ENCODE measurements at places on chromosomes 4 and X. TPM values are rescaled to one million over a fixed set of nuclear protein-coding genes. Genes with fewer than 3 reads are reported as not detected.

DNA sequence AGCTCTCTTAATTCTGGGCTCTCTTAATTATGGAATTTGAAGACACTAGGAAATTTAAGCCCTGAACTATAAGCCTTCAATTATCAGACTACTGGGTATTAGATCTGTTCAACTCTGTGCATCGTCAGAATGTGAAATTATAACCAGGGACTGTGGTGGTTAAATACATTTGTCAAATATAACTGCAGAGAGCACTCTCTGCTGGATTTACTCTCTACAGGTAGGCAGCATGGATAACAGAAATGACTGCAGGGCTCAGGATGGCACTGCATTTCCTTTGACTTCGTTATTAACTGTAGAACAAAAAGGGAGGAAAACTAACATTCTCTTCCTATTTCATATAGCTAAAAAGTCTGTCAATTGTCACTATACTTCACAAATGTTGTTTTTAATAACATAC is 310.1 kb upstream of the RASGEF1B start:
- DNase-seq: no peak

- DNase-seq: no peak
Observed at GRCh38 chr4:158025131-158025530, 147.7 kb downstream of the GASK1B start.

DNA sequence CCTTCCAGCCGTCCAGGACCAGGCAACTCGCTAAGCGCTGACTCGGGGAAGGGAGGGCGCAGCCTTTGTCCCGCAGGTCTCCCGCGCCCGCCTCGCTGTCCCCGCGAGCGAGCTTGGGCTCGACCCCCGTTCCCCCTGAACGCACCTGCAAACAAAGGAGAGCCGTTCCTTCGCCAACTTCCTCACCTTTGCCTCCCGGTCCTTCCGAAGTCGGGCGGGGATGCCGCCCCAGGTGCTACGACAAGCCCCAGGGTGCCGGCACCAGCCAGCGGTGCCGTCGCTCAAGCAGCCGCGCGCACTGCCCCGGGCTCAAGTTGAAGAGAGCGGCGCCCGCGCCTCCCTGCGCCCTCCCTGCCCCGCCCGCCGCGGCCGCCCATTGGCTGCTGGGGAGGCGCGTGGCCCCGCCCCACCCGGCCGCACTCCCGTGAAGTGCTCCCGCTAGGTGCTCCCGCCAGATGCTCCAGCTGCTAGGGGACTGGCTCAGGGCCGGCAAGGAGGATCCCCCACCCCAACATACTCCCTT is 107.1 kb downstream of the NSUN7 start:
- DNase-seq: no peak

DNA sequence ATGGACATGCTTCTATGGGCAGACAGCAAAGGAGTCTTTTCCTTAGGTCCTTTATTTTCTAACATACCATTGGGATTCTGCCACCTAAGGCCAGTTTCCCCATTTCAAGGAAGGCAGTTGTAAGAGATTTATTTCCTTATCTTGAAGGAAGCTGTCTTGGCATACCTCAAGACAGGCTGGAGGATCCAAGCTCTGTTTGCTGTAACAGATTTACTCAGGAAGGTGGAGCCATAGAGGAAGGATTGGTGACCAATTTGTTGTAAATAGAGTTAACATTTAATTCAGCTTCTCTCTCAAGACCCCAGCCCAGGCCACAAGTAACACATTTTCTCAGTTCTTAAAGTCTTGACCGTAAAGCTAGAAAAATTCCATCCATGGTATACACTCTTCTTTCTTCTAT is 131.6 kb upstream of the TENM3 start:
- DNase-seq: no peak

DNA sequence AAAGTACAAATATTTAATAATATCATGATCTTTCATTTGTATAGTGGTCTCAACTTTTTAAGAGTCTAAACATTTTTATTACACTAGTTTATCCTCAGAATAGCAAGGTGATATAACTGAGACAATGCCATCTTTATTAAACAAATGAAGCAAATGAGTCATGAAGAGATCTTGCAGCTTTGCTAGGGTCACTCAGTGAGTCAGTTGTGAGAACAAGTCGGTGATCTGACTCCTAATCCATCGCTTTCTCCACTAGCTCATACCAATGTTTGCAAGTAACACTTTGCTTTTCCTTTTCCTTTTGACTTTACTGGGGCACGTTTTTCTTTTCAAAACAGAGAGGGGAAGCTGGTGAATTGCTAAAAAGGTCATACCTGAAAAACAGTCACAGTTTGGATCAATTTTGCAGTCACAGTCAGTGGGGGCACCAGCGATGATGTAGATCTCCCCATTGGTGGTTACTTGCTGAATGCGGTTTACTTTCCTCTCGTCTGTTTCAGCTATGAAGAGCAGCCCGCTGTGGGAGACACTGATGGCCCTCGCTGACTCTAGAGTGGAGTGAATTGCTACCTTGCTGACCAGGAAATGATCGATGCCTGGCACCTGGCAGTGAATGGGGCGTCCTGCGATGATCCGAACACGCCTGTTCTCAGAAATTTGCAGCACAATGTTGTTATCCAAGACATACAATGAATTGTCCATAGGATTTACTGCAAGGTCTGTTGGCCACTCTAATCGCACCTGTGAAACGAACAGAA is 75.7 kb downstream of the SH2D1A start:
- DNase-seq: no peak

DNA sequence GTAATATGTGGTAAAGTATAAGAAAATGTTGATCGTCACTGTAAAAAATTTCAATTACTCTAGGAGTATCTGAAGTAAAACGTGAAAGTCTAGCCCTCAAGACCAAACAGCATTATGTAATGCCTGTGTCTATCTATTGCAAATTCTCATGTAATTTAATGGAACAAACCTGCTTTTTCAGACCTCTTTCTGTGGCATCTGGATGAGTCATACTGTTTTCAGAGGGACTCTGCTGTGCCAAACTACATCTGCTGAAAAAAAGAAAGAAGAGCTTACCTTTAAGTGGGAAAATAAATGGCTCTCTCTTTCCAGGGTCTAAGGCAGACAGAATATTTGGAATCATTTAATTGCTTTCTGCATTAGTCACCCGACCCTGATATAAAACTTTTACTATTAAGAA is 89.8 kb upstream of the ARMCX2 start:
- DNase-seq: no peak

- DNase-seq: no peak
Observed at GRCh38 chr4:76779740-76780459, 118.0 kb downstream of the SOWAHB start.

DNA sequence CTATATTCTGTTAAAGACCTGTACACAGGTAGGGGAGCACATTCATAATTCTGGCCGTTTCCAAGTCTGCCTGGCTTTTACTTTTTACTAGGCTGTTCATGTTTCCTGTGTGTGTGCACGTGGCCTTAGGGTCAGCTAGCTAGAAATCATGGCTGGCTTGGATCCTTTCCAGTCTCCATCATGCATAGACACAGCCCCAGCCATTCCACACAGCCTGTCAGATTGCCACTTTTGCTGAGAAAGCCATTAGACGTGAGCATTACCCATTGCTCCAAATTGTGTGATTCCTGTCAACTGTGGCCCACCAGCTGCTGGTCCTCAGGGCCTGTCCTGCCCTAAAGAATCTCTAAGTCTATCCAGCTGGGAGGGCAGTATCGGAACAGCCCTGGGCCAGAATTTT is 11.4 kb upstream of the SORCS2 start:
- no peak for DNase-seq

DNA sequence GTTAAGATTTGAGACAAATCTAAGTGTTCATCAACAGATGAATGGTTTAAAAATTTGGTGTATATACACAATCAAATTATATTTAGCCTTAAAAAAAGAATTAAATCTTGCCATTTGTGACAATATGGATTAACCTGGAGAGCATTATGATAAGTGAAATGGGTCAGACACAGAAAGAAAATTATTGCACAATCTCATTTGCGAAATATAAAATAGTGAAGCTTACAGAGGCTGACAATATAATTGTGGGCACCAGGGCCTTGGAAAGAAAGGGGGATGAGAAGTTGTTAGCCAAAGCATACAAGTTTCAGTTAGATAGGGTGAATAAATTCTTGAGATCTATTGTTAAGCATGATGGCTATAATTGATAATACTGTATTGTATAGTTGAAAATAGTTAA is 883.0 kb downstream of the TECRL start:
- DNase-seq: no peak

DNA sequence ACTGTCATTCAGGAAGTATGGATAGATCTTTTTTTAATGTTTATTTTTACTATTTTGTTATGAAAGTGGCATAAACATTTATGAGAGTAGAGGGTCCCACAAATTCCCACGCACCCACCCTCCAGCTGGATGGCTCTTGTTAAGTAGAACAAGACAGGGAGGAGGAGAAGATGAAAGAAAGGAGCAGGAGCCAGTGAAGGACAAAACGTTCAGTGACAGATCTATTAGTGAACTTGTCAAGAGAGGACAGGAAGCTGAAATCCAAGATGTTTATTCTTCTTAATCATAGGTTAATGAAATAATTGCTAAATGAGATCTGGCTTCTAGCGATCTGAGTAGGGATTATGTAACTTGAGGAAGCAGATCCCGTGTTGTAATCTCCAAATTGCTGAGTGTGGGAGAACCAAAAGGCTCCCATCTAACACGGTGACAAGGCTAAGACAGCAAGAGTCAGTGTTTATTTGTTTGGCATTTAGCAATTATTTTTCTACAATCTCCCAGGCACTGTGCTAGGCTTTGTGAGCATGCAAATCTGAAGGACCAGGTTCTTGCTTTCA is 162.5 kb downstream of the SHROOM3 start:
- DNase-seq: no peak

The PABPC1L2B gene
- total RNA-seq: not detected

DNA sequence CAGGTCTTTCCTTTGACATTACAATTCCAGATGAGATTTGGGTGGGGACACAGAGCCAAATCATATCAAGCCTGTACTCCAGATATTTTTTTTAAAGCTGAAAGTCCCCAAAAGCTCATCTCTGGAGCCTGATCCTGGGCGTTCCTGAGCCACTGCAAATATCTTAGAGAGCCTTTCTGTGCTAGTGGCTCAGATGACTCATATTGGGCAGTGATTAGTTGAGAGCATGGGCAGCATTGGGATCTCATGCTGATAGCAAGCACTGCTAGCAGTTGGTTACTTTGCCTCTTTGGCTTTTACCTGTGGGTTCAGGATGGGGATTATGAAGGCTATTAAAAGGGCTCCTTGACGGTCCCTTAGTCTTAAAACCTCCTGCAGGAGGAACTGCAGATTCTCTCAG is 51.4 kb upstream of the SCRG1 start:
- no peak for DNase-seq

GRCh38 chr4:53622739-53623151 is 31.5 kb upstream of the LNX1 start:
- DNase-seq: no peak
